Progenitor cell of endocrine pancreas (in vitro differentiated cells): ENCODE measurements at places on chromosomes 13 and 19. TPM values are rescaled to one million over a fixed set of nuclear protein-coding genes. Genes with fewer than 3 reads are reported as not detected.

Gene MYO16
- total RNA-seq: 1.9 and 2.3 TPM in 2 replicates

Gene TPTE2
- not detected in 2 replicates for total RNA-seq

Gene PMIS2
- total RNA-seq: not detected in 2 replicates

Gene OVOL3
- 0.47 TPM in 1 of 2 replicates, not detected in the other for total RNA-seq

Gene TLE2
- 147 and 160 TPM in 2 replicates for total RNA-seq

Gene ARID3A
- 149 and 154 TPM in 2 replicates for total RNA-seq

Gene DCT
- 0.20 TPM in 1 of 2 replicates, not detected in the other for total RNA-seq

Gene ZNF865
- 19.0 and 19.9 TPM in 2 replicates for total RNA-seq

Gene KCNJ14
- total RNA-seq: 2.0 TPM in 2 replicates

Gene CNOT3
- total RNA-seq: 75.4 and 77.3 TPM in 2 replicates

Gene KCNC3
- total RNA-seq: 19.8 and 23.6 TPM in 2 replicates

Gene KLHL1
- total RNA-seq: 0.14 and 0.33 TPM in 2 replicates

Gene OR7C1
- total RNA-seq: not detected in 2 replicates

Gene CPT1C
- 49.9 and 53.1 TPM in 2 replicates for total RNA-seq

Gene ATXN8OS
- total RNA-seq: not detected in 2 replicates

Gene RNF113B
- total RNA-seq: not detected in 2 replicates

Gene WDR88
- total RNA-seq: not detected in 2 replicates

Gene LIN7B
- total RNA-seq: 7.0 and 9.3 TPM in 2 replicates

Gene GPR183
- not detected in 2 replicates for total RNA-seq

Gene ZNF837
- total RNA-seq: 5.4 and 6.1 TPM in 2 replicates

Gene NKG7
- not detected in 2 replicates for total RNA-seq

Gene CHERP
- 74.6 and 76.4 TPM in 2 replicates for total RNA-seq
